Myocyte (in vitro differentiated cells): ENCODE measurements at places on chromosomes 16 and 17. TPM values are rescaled to one million over a fixed set of nuclear protein-coding genes. Genes with fewer than 3 reads are reported as not detected.
A peak's percentile ranks its signal among the peaks of the same experiment; 100 is the strongest.

Gene NME3
- 51.2 and 61.2 TPM in 2 replicates for total RNA-seq

- no peak for DNase-seq
Measured at GRCh38 chr16:10760858-10761257, 17.2 kb downstream of the NUBP1 start.

GRCh38 chr17:31530391-31530985 is 139.0 kb downstream of the RAB11FIP4 start:
- peak; percentile 60 for DNase-seq

Gene NACA2
- total RNA-seq: not detected in 2 replicates

Gene CCL5
- total RNA-seq: 0.11 and 0.62 TPM in 2 replicates

GRCh38 chr17:26962255-26963162 is 331.4 kb upstream of the WSB1 start:
- DNase-seq: no peak

Gene DRC3
- 1.0 and 1.6 TPM in 2 replicates for total RNA-seq

DNA sequence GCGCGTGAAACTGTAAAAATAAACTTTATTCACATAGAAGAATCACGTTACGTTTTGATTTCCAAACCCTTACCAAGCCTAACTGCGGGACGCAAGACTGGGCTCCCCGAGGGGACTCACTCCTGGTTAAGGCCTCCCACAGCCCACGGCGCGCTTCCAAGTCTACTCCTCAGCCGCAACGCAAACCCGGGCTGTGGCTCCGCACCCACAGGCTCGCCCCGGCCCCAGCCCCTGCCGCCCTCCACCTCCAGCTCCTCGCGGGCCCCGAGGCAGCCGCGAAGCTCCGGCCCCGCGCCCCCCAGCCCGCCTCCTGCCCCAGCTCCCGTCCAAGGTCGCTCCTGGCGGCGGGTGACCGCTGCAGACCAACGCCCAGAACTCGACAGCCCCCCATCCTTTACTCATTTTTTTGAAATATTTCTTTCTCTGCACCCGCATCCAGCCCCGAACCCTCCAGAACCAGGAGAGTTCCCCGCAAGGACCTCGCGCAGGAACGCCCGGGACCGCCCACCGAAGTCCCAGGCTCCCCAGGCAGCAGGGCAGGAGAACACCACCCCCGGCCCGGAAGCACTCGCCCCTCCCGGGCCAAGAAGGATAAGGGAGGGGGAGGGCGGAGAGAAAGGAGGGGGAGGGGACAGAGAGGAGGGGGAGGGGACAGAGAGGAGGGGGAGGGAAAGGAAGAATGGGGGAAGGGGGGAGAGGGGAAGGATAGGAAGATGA is 912 bp downstream of the USP22 start:
- peak; percentile 79 for DNase-seq
